ENCODE measurements at places on chromosomes 12 and 14. TPM values are rescaled to one million over a fixed set of nuclear protein-coding genes. Genes with fewer than 3 reads are reported as not detected.

DNA sequence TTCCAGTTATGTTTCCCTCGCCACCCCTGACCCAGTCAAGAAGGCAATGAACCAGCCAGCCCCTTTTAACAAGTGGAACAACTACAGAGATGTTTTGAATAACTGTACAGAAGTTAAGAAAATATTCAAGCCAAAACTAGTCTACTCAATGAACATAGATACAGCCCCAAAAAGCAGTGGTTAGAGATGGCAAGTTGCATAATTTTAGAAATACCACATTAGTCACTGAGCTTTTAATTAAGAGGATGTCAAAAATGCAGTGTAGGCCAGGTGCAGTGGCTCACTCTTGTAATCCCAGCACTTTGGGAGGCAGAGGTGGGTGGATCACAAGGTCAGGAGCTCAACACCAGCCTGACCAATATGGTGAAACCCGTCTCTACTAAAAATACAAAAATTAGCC is 27.2 kb downstream of the PROX2 start:
- H3K36me3 ChIP-seq: no peaks in the 10 kb centered on the region
- no peak for DNase-seq
- no peaks in the 10 kb centered on the region for H3K4me1 ChIP-seq
- H3K27ac ChIP-seq: no peak overlapping the region
- no peaks in the 10 kb centered on the region for H3K27me3 ChIP-seq
- H3K4me3 ChIP-seq: no peak overlapping the region

GRCh38 chr14:83594874-83595273 is 1935.1 kb upstream of the FLRT2 start:
- DNase-seq: no peak
- H3K27me3 ChIP-seq: no peaks in the 10 kb centered on the region
- H3K27ac ChIP-seq: no peak overlapping the region
- H3K36me3 ChIP-seq: no peaks in the 10 kb centered on the region
- H3K4me3 ChIP-seq: no peak overlapping the region

DNA sequence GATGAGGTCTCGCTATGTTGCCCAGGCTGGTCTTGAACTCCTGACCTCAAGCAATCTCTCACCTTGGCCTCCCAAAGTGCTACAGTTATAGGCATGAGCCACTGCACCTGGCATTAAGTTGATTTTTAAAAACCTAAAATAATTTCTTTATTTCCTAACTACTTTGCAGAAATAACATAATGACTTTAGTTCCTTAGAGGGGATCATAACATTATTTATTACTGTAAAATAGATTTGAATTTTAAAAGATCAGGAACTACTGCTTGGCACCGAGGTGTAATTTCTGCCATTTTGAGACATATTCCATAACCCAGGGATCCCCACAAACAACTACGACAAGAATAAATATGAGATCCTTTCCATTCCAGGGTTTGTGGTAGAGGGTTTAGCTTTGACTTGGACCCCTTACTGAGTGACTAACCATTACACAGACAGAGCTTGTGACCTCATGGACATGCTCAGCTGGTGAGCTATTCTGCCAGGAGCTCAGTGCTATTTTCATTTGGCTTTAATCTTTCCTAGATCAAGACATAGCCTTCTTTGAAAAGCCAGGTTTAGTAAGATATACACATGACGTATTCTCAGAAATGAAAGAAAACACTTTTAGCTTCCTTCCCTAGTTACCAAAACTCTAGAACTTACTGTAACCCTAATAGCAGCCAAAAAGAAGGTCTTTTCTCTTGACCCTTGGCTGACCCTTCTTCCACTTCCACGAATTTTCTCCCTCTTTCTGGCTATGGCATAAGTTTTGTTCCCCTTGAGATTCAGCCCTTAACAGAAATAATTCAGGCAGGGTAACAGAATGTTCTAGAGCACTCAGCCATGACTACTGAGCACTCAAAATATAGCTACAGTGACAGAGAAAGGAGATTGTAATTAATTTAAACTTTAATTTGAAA is 75.1 kb upstream of the NUDT4 start:
- no peak overlapping the region for H3K27ac ChIP-seq
- H3K4me1 ChIP-seq: peaks cover 4% of the 10 kb centered on the region
- no peak overlapping the region for H3K4me3 ChIP-seq
- H3K27me3 ChIP-seq: no peaks in the 10 kb centered on the region
- H3K36me3 ChIP-seq: peaks cover 7% of the 10 kb centered on the region

- no peak overlapping the region for H3K4me3 ChIP-seq
- H3K27me3 ChIP-seq: no peaks in the 10 kb centered on the region
- H3K4me1 ChIP-seq: peaks cover 18% of the 10 kb centered on the region
- H3K36me3 ChIP-seq: peaks cover 8% of the 10 kb centered on the region
These were observed 248.6 kb downstream of the BTG1 start for GRCh38 chr12:91897025-91897515.

The GUCY2C gene
- total RNA-seq: not detected

The SYCP3 gene
- total RNA-seq: not detected

The P2RX4 gene
- 10.8 TPM for total RNA-seq

The NTS gene
- 0.40 TPM for total RNA-seq

All from neural crest cell (in vitro differentiated cells).